ENCODE measurements at places on chromosomes 7 and 10.

DNA sequence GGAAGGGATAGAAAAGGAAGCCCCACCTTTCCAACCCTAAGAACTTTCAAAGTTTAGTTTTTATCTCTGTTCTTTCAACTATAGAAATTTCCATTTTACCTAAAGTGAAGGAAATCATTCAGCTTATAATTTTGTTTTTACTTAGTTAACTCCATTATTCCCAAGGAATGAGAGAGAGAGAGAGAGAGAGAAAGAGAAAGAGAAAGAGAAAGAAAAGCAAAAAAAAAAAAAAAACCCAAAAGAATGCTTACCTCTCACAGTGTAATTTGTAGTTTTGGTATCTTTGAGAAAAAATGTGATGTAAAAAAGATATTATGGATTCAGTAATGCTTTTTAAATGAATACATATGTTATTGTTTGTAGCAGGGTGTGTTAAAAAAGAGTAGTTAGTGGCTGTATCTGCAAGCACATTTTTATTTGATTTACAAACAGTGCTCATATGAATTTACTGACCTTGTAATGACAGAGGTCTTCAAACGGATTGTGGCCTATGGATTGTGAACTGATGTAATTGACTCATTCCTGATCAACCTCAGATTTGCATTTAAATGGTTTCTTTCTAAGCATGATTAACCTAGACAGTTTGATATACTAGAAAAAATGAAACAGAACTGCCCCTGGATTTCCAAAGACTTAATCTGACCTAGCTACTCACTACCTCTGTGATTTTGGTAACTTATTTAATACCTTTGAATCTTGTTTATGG, 64.9 kb downstream of the LCOR start:
- DNase-seq = no peak

DNA sequence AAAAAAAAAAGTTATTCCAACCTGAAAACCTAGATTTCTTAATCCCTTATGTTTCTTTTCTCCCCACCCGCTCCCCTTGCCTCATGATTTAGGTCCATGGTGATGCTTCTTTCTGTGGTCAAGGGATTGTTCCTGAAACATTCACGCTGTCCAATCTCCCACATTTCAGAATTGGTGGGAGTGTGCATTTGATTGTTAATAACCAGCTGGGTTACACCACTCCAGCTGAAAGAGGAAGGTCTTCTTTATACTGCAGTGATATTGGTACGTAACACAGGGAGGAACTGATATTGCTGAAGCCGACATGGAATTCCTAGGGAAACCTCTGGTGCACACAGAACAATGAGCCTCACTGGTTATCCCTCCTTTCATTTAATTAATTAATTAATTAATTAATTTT, 22.7 kb downstream of the DHTKD1 start:
- DNase-seq = no peak

GRCh38 chr10:23417254-23417653, 21.6 kb upstream of the OTUD1 start:
- no peak for DNase-seq

DNA sequence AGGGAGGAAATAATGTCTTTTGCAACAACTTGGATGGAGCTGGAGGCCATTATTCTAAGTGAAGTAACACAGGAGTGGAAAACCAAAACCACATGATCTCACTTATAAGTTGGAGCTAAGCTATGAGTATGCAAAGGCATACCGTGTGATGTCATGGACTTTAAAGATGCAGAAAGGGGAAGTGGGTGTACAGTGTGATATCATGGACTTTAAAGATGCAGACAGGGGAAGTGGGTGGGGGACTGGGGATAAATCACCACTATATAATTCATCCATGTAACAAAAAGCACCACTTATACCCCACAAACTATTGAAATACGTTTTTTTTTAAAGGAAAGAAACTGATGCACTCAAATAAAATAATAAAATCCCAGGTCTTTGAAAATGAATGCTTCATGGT, 29.5 kb downstream of the LYZL2 start:
- DNase-seq = no peak

GRCh38 chr7:151704960-151705635, 171.8 kb downstream of the PRKAG2 start:
- DNase-seq = no peak

DNA sequence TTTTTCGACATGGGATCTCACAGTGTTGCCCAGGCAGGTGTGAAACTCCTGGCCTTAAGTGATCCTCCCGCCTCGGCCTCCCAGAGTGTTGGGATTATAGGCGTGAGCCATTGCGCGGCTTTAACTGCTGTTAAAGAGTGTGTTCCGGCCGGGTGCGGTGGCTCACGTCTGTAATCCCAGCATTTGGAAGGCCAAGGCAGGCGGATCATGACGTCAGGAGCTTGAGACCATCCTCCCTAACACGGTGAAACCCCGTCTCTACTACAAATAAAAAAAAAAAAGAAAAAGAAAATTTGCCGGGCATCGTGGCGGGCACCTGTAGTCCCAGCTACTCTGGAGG, 1.1 kb downstream of the RABGEF1 start:
- DNase-seq = no peak
